ENCODE measurements at places on chromosomes 5 and 9.

DNA sequence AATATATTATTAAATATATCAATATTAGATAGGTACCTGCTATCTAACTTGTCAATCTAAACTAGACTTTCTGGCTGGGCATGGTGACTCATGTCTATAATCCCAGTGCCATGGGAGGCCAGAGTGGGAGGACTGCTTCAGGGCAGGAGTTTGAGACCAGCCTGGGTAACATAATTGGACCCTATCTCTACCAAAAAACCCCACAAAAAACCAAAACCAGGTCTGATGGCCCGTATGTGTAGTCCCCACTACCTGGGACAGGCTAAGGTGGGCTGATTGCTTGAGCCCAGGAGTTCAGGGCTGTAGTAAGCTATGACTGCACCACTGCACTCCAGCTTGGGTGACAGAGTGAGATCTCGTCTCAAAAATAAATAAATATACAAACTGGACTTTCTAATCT lies 55.0 kb downstream of the PJA2 start:
- DNase-seq: no peak

- DNase-seq: no peak
Measured at GRCh38 chr5:103441523-103441922, 121.1 kb downstream of the NUDT12 start.

DNA sequence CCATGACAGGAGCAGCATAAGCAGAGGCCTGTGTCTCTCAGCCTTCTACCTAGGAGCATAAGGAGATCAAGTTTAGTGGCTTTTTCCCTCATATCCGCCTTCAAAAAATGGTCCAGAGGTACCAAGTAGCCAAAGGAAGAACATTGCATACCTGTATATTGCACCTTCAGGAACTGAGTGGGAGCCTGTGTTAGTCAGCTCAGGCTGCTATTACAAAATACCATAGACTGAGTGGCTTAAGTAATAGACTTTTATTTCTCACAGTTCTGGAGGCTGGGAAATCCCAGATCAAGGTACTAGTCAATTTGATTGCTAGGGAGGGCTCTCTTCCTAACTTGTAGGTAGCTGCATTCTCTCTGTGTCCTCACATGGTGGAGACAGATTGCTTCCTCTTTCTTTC lies 597.4 kb upstream of the PTGER4 start:
- no peak for DNase-seq

- no peak for DNase-seq
Measured at GRCh38 chr9:131395157-131396098, 1.5 kb downstream of the PRRC2B start.
